Cardiac atrium fibroblast (primary cell): ENCODE measurements at places on chromosomes 3 and 15. TPM values are rescaled to one million over a fixed set of nuclear protein-coding genes. Genes with fewer than 3 reads are reported as not detected.

Gene EPB42
- not detected in 2 replicates for total RNA-seq

Gene HHATL
- not detected in 2 replicates for total RNA-seq

Gene TRPM1
- not detected in 2 replicates for total RNA-seq

Gene ZNF774
- 0.32 TPM in 1 of 2 replicates, not detected in the other for total RNA-seq

Gene HYAL1
- 5.0 and 6.1 TPM in 2 replicates for total RNA-seq

Gene FOXB1
- total RNA-seq = not detected in 2 replicates

Gene PLSCR2
- not detected in 2 replicates for total RNA-seq

Gene PPP1R14D
- total RNA-seq = not detected in 2 replicates

Gene KBTBD13
- not detected in 2 replicates for total RNA-seq

Gene TLR9
- total RNA-seq = not detected in 2 replicates

Gene RTP1
- total RNA-seq = not detected in 2 replicates

Gene SPINK8
- total RNA-seq = not detected in 2 replicates

Gene CILP
- total RNA-seq = under 0.01 and 0.16 TPM in 2 replicates

Gene PLA2G4D
- not detected in 2 replicates for total RNA-seq

Gene SI
- not detected in 2 replicates for total RNA-seq

Gene DHX36
- total RNA-seq = 19.6 and 20.0 TPM in 2 replicates

Gene SCN11A
- total RNA-seq = under 0.01 TPM in 1 of 2 replicates, not detected in the other
